ENCODE measurements at places on chromosomes 16 and 17. TPM values are rescaled to one million over a fixed set of nuclear protein-coding genes. Genes with fewer than 3 reads are reported as not detected.
A peak's percentile ranks its signal among the peaks of the same experiment; 100 is the strongest.

The CBX2 gene
- total RNA-seq: 5.0 TPM

The NT5M gene
- total RNA-seq: 2.4 TPM

GRCh38 chr16:79372503-79373184, 227.9 kb downstream of the MAF start:
- peak; percentile 88 for DNase-seq

The LGALS3BP gene
- total RNA-seq: 524 TPM

DNA sequence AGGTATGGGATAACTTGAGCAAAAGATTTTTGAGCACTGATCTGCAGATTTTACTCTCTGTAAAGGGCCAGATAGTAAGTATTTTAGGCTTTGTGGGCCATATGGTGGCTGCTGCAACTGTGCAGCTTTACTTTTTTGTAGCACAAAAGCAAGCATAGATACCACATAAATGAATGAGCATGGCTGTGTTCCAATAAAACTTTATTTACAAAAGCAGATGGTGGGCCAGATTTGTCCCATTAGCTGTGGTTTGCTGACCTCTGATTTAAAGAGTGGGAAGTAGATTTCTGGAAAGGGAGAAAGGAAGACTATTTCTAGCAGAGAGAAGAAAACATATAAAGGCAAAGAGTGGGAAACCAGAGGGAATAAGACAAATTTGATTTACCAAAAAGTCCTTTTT, 298.5 kb upstream of the HSBP1 start:
- DNase-seq: no peak

The SEZ6L2 gene
- total RNA-seq: 4.9 TPM

DNA sequence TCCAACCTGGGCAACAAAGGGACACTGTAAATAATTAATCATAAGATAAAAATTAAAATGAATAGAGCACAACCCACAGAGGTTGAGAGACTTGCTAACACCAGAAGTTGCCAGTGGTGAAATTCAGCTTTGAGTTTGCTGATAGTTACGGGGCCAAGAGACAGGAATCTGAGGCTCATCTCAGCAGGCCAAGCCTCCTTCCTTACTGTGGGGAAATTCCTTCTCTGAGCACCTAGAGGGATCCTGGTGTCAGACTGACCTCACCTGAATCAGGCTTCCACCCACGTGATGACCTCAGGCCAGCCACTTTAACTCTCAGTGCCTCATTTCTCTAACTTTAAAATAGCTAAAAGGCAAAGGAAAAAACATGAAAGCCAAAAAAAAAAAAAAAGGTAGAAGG, 4.7 kb downstream of the ABAT start:
- DNase-seq: no peak

The SLFN12 gene
- total RNA-seq: 13.9 TPM

The RASD1 gene
- not detected for total RNA-seq

DNA sequence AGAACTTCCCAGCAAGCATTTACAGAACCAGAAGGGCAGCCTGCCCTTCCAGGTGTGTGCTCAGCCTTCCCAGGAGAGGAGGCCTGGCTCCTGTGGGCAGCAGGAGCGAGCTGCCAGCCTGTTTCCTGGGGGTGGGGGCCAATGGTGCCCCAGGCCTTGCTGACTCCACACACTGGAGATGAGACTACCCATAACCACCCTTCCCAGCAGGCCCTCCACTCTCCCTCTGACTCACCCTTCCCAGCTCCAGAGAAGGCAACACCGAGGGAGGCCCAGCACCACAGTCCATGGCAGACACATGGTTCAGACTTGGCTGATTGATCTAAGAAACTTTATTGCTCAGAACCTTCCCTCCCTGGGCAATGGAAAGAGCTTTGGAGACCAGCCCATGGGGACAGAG, 1.8 kb upstream of the PRSS53 start:
- DNase-seq: peak; percentile 75

DNA sequence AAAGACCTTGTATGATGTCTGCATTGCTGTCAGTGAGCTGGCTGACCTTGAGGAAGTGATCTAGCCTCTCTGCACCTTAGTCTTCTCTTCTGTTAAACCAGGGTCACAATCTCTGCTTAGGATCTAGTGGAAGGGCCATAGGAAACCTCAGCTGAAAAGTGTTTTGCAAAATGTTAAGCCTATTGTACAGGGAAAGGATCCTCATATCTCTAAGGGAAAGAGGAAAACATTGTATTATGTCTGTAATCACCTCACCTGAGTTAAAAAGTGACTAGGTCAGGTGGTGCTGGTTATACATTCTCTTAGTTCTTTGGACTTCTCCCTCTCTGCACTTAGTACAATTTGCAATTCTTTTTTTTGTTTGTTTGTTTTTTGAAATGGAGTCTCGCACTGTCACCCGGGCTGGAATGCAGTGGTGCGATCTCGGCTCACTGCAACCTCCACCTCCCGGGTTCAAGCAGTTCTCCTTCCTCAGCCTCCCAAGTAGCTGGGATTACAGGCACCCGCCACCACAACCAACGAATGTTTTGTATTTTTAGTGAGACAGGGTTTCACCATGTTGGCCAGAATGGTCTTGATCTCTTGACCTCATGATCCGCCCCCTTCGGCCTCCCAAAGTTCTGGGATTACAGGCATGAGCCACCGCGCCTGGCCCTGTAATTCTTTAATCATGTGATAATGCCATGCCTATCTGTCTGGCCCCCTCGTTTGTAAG, 2.0 kb upstream of the SEPHS2 start:
- DNase-seq: no peak

- no peak for DNase-seq
These were observed 67.5 kb downstream of the SHISA6 start for GRCh38 chr17:11308531-11308930.

- no peak for DNase-seq
These were observed 12.7 kb downstream of the MMP15 start for GRCh38 chr16:58038219-58038641.

GRCh38 chr17:81392909-81393654, 2.2 kb upstream of the BAHCC1 start:
- DNase-seq: no peak

The STAT5A gene
- 7.8 TPM for total RNA-seq

DNA sequence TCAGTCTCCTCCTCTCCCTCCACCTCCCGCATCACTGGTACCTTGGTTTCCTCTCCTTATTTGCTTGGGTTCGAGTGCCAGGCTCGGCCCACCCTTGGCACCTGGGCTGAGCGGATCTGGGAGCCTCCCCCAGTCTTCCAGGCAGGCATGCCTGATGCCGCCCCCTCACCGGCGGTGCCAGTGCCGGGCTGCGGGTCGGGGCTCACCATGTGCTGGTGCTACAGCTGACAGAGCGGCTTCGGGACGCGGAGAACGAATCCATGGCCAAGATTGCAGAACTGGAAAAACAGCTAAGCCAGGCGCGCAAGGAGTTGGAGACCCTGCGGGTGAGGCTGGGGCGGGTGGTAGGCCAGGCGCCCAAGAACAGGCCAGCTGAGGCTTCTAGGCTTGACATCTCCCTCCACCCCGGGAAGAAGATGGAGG, 19.2 kb downstream of the FMNL1 start:
- no peak for DNase-seq

- no peak for DNase-seq
These were observed 7.7 kb downstream of the RTN4RL1 start for GRCh38 chr17:2017274-2017941.

The NMRAL1 gene
- total RNA-seq: 66.5 TPM

Data from RPMI7951 (cell line).